ENCODE measurements at places on chromosomes 5 and 9.
A peak's percentile ranks its signal among the peaks of the same experiment; 100 is the strongest.

GRCh38 chr5:107514305-107514704, 156.4 kb downstream of the EFNA5 start:
- no peak for DNase-seq

DNA sequence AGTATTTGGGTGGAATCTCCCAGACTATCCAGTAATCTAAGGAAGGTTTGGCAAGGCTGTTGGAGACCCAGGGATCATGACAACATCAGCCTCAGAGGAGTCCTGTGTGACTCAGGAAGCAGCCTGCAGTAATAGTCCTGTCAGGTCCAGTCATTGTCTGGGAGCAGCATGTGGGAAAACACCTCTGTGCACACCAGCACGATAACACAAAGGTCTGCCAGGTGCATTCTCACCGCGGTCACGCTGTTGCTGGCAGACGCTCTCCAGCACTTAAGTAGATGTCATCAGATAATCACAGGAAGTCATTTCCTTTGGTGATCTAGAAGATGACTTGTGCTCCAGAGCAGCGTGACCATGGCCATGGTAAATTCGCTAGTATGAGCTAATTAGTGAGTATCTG, 99.2 kb upstream of the IQGAP2 start:
- no peak for DNase-seq

GRCh38 chr5:80204808-80205614, 50.8 kb downstream of the SERINC5 start:
- DNase-seq: peak; percentile 80

DNA sequence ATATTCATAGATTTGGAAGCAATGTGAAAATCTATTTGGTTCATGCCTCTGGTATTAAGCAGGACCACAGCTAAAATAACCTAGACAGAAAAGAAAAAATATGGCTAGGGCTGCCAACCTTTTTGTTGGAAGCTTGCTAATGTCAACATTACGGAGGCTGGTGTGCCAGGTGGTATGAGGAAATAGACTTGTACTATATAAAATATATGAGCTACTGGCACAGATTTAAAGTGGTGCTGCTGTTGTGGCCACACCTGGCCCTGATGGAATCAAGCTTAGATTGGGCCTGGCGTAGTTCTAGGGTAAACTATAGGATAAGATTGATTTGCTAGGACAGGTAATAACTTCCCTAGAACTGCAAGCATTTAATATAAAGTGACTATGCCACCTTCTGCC, 10.6 kb upstream of the PARP8 start:
- no peak for DNase-seq

DNA sequence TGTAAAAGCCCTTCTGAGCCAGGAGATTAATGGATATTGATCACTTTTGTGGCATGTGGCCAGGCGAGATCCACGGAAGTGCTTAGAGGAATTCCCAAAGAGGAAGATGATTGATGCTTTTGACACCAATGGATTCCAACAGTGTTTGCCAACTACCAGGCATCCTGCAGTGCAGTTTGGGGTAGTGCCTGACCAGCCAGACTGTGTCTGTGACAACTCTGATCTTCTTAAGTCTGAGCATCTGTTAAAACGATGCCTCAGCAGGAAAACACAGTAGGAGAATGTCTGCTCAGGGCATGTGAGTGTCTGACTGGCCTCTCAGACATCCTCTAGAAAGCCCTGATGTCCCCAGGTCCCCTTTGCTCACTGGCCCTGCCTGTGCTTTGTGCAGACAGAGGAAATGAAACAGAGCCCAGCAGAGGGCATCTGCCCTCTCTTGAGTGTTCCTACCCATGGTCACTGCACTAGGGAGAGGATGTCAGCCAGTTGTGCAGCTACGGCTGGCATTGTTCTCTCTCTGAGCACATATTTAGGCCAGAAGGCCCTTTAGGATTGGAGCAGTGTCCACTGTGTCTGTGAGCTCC, 57.0 kb downstream of the TRPC7 start:
- no peak for DNase-seq

- DNase-seq: no peak
These were observed 762 bp downstream of the CACNA1B start for GRCh38 chr9:137878146-137878941.

DNA sequence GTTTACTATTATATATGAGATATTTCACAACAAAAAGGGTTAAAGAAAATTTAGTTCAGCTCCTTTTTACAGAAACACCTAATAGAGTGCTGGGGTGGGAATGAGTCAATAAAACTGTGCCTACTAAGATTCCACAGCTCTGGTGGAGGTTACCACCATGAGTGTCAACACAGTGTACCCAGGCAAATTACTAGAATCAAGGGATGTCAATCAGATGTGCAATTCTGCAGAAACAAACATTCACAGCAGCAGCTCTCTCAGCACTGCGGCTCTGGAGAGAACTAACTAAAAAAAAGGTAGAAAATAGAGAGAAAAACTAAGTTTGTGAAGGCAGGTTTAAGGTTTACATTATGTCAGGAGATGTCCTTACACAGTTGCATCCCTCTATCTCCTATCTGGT, 1313.0 kb downstream of the MAT2B start:
- no peak for DNase-seq

GRCh38 chr9:129501771-129502319, 119.1 kb downstream of the C9orf50 start:
- DNase-seq: no peak

GRCh38 chr5:95557841-95558240, 2.9 kb downstream of the ARSK start:
- DNase-seq: no peak

GRCh38 chr5:132378580-132378979, 9.1 kb downstream of the SLC22A5 start:
- DNase-seq: peak; percentile 21

DNA sequence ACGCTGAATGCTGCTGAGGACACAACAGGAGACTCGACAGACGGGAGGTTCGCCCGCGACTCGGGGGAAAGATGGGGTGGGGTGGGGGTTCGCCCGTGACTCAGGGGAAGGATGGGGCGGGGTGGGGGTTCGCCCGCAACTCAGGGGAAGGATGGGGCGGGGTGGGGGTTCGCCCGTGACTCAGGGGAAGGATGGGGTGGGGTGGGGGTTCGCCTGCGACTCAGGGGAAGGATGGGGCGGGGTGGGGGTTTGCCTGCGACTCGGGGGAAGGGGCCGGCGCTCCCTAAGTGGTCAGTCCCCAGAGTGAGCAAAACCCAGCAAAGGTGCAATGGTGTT, 2.2 kb downstream of the LCN6 start:
- no peak for DNase-seq

- no peak for DNase-seq
These were observed 10.3 kb upstream of the ABL1 start for GRCh38 chr9:130824643-130825350.

DNA sequence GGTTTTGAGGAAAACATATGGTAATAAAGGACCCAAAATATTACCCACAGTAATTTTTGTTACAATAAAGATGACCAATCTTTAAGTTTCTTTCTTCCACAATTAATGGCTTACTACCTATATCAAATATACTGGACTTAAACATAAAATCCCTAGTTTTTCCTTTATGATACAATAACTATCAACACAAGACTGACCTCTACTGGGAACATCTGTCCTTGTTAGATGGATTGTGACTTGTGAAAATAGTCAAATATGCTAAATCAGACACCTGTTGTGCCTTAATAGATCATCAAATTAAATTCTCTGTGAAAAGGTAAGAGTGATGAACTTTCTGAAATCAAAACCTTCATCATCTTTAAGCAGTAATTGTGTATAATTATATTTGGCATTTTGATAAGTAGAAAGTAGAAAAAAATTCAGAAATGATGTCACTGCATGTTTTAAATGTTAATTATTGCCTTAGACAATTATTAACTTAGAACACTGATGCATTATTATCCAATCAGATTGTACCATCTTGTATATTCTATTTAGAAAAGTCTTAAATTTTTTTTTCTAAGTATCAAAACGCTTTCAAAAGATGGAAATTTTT, 113.6 kb downstream of the DEPDC1B start:
- DNase-seq: peak; percentile 20

GRCh38 chr9:33306037-33306436, 15.7 kb downstream of the NFX1 start:
- DNase-seq: no peak

DNA sequence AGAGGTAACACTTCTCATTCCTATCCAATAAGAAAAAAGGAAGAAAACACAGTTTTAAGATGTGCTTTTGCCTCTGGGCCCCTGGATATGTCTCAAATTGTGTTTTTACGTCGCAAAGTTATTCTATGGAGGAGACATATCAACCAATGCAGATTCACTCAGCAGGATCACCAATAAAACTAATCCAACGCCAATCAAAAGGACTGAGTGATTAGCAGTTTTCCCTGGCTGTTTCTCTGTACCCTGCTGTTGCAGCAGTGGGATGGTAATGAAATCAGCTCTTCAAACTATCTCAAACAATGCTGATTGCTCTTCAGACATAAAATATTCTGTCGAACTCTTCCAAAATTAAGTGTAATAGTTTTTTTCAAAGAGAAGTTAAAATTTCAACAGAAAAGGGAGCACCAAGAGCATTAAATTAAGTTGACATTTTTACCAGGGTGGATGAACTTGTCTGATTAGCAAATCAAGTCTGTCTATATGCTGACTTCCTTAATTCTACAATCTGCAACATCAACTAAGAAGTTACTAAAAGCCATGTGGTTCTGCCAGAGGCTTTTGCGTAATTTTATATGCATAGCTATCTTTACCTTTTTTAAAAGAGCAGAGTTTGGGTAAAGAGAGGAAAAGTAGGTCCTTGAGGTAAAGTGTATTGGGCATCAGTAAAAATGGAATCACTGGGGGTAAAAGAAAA, 9.7 kb upstream of the HK3 start:
- DNase-seq: peak; percentile 26

DNA sequence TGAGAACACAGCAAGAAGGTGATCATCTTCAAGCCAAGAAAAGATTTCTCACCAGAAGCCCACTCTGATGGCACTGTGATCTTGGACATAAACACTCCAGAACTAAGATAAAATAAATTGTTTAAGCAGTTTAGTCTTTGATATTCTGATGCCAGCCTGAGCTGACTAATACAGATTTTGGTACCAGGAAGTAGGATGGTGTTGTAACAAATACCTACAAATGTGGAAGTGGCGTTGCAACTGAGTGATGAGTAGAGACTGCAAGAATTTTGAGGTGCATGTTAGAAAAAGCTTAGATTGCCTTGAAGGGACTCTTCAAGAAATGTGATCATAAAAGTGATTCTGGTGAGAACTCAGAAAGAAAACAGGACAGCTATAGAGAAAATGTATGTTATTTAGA, 592.4 kb upstream of the DAB2 start:
- DNase-seq: peak; percentile 25

DNA sequence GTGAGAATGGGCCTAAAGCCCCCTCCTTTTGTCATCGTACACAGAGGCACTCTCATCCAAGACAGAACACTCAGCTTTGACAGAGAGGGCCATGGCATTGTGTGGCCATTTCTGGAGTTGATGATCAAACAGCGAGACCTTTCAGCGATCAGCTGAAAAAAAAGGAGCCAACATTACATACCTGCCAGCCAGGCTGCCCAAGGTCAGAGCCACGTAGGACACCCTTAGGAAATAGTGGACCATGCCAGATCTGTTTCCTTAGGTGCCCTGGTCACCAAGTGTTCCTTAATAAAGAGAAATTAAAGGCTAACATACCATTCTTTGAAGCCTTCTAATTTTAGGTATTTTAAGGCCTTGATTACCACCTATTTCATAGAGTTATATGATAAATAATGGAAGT, 105.5 kb upstream of the PRLR start:
- DNase-seq: no peak

DNA sequence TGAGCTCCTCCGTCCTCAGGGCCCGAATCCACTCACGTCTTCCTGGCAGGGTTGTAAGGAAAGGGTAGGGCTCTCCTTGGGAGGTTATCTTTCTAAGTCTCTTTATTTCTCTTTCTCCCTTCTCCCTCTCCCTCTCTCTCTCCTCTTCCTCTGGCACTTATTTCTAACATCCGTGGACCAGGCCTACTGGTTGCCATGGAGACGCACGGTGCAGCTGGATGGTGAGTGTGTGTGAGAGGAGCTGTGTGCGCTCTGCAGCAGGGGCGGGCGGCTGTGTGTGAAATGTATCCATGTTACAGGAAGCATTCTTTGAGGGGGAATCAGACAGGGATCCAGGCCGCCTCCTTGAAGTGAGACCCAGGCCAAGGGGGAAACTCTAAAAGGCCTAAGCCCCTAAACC, 32.2 kb downstream of the PCDH1 start:
- DNase-seq: no peak

- DNase-seq: no peak
These were observed 25.0 kb downstream of the SLC25A25 start for GRCh38 chr9:128093011-128093410.

DNA sequence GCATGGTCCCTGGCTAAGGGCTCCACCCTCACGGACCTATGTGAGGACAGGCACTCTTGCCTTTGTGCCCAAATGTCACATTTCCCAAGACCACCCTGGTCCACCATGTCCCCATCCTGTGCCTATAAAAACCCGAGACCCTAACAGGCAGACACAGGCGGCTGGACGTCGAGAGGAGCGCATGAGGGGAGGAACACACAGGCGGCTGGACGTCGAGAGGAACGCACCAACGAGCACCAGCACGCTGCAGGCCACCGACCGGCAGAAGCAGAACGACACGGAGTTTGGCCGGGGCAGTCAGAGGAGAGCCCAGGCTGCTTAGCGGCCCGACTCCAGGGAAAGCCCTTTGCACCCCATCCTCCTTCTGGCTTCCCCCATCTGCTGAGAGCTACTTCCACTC, 119.9 kb downstream of the ADAMTS2 start:
- DNase-seq: no peak
